ENCODE measurements at places on chromosomes 7 and 10.
A peak's percentile ranks its signal among the peaks of the same experiment; 100 is the strongest.

GRCh38 chr7:47292832-47293309 is 289.0 kb downstream of the TNS3 start:
- DNase-seq, result no peak

- DNase-seq, result no peak
Observed at GRCh38 chr7:73504017-73504416, 18.1 kb downstream of the BAZ1B start.

- peak; percentile 12 for DNase-seq
Observed at GRCh38 chr10:103759100-103759781, 96.1 kb downstream of the SH3PXD2A start.

- no peak for DNase-seq
Observed at GRCh38 chr10:24622781-24623301, 100.8 kb downstream of the ARHGAP21 start.

- no peak for DNase-seq
Observed at GRCh38 chr7:159030490-159031134, 114.1 kb downstream of the VIPR2 start.

DNA sequence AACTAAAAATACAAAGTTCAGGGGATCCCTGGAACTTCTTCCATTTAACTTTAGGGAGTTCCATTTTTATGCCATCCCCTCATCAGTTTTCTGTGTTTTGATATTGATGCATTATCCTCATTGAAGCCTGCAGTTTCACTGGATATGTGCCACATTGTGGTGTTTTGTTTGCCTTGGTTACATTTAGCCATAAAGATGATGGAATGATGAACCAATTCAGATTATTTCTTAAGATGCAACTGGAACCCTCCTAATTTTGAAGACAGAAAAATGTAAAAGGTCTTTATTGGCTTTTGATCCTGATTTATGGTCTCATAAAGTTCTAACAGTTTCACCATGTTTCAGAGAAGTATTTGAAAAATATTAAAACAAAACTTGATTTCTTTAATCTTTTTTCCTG is 314.2 kb upstream of the KLF6 start:
- DNase-seq, result no peak

Measured in skin of body (tissue), 3 donors.